ENCODE measurements at places on chromosomes 1 and 21.

GRCh38 chr1:26287033-26287711 is 7.3 kb downstream of the SH3BGRL3 start:
- DNase-seq, result no peak

DNA sequence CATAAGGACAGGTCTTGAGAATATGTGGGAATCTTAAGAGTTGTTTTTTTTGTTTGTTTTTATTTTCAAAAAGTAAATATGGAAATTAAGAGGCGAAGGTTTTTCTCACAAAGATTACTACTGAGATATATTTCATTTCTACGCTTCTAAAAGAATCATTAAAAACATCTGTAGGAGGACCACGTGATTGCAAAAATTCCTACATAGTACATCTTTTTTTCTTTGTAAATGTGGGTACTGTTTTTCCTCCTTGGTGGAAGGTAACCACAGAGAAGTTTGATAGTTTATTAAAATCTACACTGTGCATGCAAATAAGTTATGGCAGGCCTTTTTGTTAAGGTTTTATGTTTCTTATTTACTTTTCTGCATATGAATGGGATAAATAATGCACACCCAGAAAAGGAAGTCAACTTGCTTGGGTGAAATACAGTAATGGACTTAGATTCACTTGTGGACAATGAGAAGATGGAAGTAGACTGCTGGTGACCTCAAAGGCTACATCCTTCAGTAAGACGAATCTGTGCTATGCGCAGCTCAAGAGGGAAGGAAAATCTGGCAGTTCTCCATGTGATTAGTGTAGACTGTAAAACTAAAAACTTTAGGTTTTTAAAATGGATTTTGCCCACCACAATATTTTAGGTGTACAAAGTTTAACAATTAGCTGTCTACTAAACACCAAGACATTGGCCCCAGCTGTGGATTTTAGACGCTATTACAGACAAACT is 2.0 kb downstream of the AK5 start:
- no peak for DNase-seq

DNA sequence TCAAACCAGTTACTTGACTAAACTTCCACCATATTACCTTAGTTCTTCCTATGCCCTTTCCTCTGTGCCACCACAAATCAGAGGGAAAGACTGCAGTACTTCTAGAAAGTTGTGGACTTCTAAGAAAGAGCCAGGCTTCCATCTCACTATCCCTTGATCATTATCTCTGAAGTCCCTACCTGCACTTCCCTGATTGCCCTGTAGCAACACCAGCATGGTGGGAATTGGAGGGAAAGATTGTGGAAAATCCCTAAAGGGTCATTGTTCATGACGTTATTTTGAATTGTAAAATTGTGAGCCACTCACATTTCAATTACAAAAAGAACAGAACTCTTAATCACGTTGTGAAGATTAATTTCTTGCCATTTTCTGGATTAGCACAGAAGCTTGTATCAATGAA is 23.4 kb upstream of the KIAA1614 start:
- DNase-seq, result no peak

- no peak for DNase-seq
Observed at GRCh38 chr1:228517655-228518054, 30.5 kb downstream of the RNF187 start.

GRCh38 chr1:51912881-51913280 is 34.4 kb upstream of the NRDC start:
- no peak for DNase-seq

DNA sequence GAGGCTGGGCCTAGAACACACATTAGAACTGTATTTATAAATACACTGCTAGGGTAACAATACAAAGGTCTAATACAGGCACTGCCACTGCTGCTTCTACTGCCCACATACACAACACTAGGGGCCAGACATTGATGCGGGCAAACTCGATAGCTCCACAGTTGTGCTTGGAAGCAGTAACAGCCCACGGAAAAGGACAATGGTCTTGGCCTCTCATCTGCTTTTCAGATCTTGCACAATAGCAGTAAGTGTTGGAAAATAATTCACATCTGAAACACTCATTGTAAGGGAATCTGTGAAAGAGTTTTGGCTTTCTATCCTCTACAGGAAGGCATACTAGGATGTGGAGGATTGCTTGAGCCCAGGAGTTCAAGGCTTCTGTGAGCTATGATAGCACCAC is 6.9 kb upstream of the SPOCD1 start:
- DNase-seq, result no peak

GRCh38 chr1:25245809-25246599 is 1.2 kb downstream of the RSRP1 start:
- DNase-seq, result no peak

DNA sequence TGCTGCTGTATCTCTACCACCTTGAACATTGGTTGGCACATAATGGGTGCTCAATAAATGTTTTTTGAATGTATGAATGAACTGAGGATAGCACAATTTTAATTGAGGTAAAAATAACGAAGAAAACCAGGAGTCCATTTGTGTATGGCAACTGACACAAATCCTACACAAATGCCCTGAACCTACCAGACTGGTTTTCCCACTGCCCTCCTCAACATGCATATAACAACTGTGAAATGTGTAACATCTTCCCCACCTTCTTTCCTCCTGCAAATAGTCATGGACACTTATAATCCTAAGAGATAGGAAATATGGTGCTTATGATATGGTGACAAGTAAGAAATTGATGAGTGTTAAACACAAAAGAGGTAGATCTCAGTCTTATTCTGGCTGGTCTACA is 9.9 kb upstream of the LMO4 start:
- no peak for DNase-seq

DNA sequence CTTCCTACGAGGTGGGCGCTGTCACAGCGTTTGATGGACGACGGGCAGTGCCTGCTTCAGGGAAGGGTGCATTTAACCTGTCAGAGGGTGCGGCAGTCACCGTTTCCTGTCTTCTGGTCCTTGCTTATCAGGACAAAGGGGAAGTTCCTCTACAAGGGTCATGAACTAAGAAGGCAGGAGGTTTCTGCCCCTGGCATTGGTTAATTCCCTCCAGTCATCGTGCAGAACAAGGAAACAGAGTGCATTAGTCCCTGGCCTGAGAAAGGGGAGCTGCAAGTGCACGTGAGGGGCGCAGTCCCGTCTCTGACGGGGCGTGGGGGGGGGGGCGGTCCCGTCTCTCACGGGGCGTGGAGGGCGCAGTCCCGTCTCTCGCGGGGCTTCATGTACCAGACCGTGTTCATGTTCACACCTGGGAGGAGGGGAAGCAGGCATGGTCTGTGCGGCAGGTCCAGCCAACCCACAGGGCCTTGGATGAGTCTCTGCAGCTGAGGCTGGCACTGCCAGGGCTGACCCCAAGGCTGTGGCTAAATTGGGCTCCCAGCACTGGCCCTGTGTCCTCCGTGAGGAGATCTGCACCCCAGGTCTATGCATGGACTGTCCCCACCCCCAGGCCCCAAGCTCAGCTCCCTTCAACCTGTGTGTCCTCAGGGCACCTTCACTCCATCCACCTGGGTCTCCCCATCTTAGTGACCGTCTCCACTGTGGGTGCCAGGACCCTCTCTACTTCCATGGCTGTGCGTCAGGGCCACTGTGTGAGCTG is 89.2 kb upstream of the COL6A1 start:
- DNase-seq, result no peak

GRCh38 chr1:63663301-63663700 is 70.1 kb downstream of the PGM1 start:
- DNase-seq, result no peak

GRCh38 chr21:30340714-30341573 is 3.5 kb upstream of the KRTAP27-1 start:
- no peak for DNase-seq

- no peak for DNase-seq
Observed at GRCh38 chr1:87348341-87349019, 19.8 kb downstream of the LMO4 start.

DNA sequence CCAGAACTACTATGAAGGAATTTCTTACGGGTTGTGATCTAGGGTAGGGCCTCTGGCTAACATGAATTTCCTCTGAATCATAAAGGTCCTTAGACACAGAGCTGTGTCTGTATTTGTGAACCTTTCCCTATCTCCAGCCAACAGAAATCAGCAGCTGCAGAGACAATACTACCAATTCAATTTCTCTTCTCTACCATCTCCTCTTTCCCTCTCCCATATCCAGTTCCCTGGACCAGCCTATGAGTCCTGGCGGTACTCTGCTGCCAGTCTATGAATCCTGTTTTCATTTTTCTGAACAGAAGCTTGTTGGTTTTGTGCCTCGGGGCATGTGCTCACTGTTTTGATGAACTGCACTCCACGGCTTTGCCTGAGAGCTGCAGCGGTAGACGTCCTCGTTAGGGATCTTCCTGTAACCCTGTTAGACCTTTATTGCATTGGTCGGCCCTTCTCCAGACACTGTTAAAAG is 458.0 kb upstream of the VAMP3 start:
- DNase-seq, result no peak

- DNase-seq, result no peak
Observed at GRCh38 chr1:156660752-156661112, 16.5 kb downstream of the NES start.

- no peak for DNase-seq
Observed at GRCh38 chr1:3762151-3762872, 10.1 kb downstream of the CCDC27 start.

DNA sequence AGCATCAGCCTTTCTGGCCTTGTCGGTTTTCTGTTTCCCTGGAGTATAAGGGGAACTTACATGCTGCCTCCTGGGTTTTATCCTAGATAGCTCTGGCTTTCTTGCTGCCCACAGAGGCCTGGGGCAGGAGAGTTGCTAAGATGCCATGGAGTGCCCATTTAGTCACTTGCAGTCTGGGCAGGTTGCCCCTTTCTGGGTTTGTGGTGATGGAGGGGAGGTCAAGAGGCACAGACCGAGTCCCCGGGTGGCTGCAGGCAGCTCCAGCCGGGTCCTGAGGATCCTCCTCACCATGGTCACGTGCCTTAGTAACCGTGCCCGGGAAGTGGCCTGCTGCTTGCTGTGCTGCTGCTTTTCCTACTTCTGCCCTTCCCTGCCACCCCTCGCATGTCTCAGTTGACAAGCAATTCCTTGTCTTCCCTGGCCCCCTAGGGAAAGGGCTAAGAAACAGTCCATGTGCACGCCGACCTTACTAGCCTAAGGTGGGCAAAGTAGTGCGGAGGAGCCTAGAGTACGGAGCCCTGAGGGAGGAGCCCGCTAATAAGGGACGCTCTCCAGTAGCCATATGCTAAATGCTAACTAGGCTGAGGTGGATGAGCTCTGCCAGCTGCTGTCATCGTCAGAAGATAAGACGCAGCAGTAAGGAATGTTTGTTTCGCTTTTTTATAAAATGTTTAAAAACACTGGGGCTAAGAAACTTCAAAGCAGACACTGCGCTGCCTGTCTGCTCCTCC is 34.8 kb downstream of the CLCA1 start:
- DNase-seq, result no peak

GRCh38 chr1:176719447-176719846 is 256.5 kb downstream of the PAPPA2 start:
- no peak for DNase-seq

GRCh38 chr1:200073286-200073637 is 45.8 kb downstream of the NR5A2 start:
- no peak for DNase-seq

- DNase-seq, result no peak
Observed at GRCh38 chr21:44837537-44837936, 19.7 kb upstream of the SUMO3 start.

DNA sequence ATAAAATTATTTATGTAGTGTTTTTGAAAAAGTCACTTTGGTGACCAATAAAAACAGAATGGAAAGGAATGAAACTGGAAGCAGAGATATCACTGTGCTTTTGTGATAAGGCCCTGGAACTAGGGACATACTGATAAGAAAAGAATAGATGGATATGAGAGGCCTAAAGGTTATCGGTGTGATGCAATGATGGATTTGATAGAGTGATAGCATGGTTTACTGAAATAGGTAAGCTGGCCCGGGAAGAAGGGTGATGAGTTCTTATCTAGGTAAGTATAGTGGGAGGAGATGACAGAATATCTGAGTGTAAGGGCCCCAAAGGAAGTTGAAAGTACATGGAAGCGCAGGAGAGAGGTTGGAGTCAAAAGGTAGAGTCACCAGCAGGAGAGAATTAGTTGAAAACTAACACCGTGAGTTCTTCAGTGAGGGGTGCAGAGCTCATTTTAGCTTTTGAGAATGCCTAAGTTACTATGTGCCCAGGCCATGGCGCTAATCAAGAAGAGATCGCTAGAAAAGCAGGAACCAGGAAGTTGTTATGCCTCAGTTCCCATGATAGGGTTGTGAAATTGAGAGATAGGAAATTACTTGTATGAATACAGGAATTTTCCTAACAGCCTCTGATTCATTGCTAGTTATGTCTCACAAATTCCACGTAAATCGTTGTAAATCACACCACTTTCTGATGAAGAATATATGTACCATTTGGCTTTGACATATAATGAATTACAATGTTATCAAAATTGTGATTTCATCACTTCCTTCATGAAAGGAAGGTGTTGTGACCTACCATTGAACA is 115.3 kb downstream of the PLA2G4A start:
- no peak for DNase-seq

DNA sequence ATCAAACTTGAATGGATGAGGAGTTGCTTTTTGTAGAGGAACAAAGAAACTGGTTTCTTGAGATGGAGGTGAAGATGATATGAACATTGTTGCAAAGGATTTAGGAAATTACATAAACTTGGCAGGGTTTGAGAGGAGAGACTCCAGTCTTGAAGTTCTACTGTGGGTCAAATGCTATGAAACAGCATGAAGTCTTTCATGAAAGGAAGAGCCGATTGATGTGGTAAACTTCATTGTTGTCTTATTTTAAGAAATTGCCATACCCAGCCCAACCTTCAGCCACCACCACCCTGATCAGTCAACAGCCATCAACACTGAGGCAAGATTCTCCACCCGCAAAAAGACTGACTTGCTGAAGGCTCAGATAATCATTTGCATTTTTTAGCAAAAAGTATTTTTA is 52.2 kb downstream of the SIPA1L2 start:
- no peak for DNase-seq

GRCh38 chr1:214660900-214661299 is 57.9 kb downstream of the CENPF start:
- no peak for DNase-seq

GRCh38 chr1:112776688-112777087 is 61.6 kb upstream of the PPM1J start:
- no peak for DNase-seq

GRCh38 chr1:77831566-77831965 is 52.1 kb downstream of the MIGA1 start:
- no peak for DNase-seq

DNA sequence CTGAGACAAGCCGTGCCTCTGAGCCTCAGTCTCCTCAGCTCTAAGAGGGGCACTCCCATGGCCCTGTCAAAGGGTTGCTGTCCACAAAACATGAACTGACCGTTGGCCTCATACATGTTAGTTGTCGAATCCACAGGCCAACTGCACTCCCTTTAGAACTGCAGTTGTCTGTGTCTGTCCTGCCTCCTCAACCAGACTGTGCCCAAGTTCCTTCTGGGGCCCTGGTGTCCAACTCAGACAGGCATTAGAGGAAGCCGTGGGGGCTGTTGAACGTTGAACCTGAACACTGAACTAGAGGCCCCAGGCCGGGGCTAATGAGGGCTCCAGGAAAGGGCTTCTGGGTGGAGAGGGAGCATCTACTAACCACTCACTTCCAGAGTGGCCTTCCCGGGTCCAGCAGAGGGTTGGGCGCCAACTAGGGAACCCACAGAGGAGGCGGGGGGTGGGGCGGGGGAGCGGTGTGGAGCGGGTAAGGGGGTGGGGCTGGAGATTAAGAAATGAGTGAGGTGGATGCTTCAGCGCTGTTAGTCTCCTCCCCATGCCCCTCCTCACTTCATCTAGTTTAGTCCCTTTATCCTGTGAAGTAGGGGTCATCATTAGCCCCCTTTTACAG is at the start of gene RAB42:
Gene RAB42, plus strand, starts transcription at position 558 of the 613 bp plus-strand sequence. CDS start 247 bp downstream, outside the sequence.
- DNase-seq, result no peak

GRCh38 chr1:230865062-230865817 is 3.1 kb downstream of the C1orf198 start:
- DNase-seq, result no peak

All from stimulated activated CD8-positive, alpha-beta memory T cell treated with anti-CD3 and anti-CD28 coated beads, Interleukin-15, amount 100 ng/mL, for 24 hours (primary cell).